Stimulated activated CD4-positive, alpha-beta T cell treated with anti-CD3 and anti-CD28 coated beads, Interleukin-1b, Interleukin-23, amount 100 ng/mL, for 24 hours (primary cell): ENCODE measurements at places on chromosomes 12 and 14.

DNA sequence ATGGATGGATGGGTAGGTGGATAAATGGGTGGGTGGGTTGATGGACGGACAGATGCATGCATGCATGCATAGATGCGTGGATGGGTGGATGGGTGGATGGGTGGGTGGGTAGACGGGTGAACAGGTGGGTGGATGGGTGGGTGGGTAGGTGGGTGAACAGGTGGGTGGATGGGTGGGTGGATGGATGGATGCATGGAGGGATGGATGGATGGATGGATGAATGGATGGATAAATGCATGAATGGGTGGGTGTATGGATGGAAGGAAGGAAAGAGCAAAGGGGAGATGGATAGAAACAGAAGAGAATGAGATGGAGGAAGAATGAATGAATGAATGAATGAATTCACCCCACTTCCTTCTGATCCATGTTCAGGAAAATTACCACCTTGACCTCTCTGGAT, 143.0 kb downstream of the KSR2 start:
- DNase-seq = no peak

GRCh38 chr14:35506927-35507326, 27.0 kb upstream of the INSM2 start:
- no peak for DNase-seq

DNA sequence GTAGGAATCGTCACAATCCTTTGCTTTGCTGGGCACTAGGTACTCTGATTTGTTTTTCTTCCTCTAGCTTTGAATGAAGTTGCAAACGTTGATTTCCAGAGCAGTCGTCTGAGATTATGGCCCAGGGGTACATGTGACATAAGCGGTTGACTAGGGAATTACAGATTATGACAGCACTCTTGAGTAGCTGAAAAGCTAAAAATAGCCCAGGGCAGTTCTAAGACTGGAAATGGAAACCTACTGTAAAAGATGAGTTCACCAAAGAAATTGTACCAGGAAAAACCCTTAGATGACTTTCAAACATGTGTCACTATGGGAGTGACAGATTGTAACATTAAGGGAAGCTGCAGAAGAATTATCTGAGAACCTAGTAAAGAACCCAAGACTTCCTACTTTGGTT, 108.5 kb downstream of the ANO6 start:
- no peak for DNase-seq

- DNase-seq = no peak
Measured at GRCh38 chr12:132204063-132204792, 60.0 kb downstream of the NOC4L start.

- no peak for DNase-seq
Measured at GRCh38 chr14:104101651-104102281, 16.3 kb downstream of the ASPG start.

GRCh38 chr14:105411985-105412770, 7.4 kb upstream of the MTA1 start:
- no peak for DNase-seq

- DNase-seq = peak; percentile 54
Measured at GRCh38 chr12:56007564-56008559, 10.8 kb downstream of the SUOX start.

DNA sequence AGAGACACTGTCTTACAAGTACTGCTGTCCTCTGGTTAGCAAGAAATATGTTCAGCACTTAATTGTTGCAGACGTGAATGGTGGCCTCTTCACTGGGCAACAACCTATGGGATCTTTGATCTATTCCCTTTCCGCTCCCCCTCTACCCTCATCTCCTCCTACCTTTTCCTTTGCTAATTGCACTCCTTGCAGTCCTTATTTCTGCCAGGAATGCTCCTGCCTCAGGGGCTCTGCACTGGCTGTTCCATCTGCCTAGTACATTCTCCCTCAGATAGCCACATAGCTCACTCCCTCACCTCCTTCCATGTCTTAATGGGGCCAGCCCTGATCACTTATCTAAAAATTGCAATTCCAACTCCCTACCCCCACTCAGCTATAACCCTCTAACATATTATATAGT, 4.5 kb upstream of the NFYB start:
- no peak for DNase-seq
